Astrocyte (in vitro differentiated cells and primary cell): ENCODE measurements at places on chromosomes 7 and 10. TPM values are rescaled to one million over a fixed set of nuclear protein-coding genes. Genes with fewer than 3 reads are reported as not detected.

DNA sequence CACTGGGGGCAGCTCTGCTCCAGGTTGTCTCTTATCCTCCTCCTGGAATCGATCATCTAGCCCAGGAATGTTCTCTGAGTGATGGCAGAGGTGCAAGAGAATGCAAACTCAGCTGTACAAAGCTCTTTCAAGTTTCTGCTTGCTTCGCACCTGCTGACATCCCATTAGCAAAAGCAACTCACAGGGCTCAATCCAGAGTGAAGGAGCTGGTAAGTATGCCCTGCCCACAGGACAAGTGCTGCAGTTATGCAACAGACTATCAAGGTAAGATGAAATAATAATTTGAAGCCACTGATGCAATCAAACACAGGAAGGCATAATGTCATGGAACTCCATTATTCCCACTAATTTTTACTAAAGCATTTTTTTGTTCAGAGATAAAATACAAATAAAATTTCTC lies 122.2 kb downstream of the GRM3 start:
- H3K36me3 ChIP-seq, result no peaks in the 10 kb centered on the region
- no peaks in the 10 kb centered on the region for H3K27me3 ChIP-seq
- H3K4me1 ChIP-seq, result no peaks in the 10 kb centered on the region
- DNase-seq, result no peak
- no peak overlapping the region for H3K4me3 ChIP-seq
- H3K27ac ChIP-seq, result no peak overlapping the region

Gene SCIN
- 0.27 TPM in 1 of 2 replicates, not detected in the other for total RNA-seq

GRCh38 chr10:79444199-79445119 lies 965 bp downstream of the ZCCHC24 start:
- H3K27me3 ChIP-seq, result no peaks in the 10 kb centered on the region
- H3K27ac ChIP-seq, result peak overlapping the region; percentile 64
- H3K36me3 ChIP-seq, result no peaks in the 10 kb centered on the region
- peaks cover 44% of the 10 kb centered on the region for H3K4me1 ChIP-seq
- H3K4me3 ChIP-seq, result peak overlapping the region; percentile 77
- DNase-seq, result no peak

Gene TUBB8
- total RNA-seq, result not detected in 2 replicates

DNA sequence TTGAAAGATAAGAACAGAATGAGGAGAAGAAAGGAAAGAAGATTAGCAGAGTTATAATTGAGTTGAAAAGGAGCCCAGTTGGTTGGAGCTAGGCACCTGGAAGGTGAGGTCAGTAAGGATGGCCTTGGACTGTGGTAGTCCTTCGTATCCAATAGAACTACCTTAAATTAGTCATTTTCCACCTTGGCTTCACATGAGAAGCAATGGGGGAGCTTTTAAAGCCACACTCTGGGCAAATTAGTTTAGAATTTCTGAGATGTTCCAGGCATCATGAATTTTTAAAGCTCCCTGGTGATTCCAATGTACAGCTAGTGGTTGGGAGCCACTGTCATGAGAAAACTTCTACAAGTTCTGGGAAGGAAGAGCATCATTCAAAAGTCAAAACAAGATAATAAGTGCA lies 27.3 kb upstream of the CYP3A5 start:
- no peak overlapping the region for H3K27ac ChIP-seq
- no peaks in the 10 kb centered on the region for H3K27me3 ChIP-seq
- H3K4me3 ChIP-seq, result no peak overlapping the region
- peak; percentile 31 for DNase-seq
- no peaks in the 10 kb centered on the region for H3K36me3 ChIP-seq

Gene CYP2E1
- total RNA-seq, result 2.2 TPM in 2 replicates
